ENCODE measurements at places on chromosomes 4 and X.

DNA sequence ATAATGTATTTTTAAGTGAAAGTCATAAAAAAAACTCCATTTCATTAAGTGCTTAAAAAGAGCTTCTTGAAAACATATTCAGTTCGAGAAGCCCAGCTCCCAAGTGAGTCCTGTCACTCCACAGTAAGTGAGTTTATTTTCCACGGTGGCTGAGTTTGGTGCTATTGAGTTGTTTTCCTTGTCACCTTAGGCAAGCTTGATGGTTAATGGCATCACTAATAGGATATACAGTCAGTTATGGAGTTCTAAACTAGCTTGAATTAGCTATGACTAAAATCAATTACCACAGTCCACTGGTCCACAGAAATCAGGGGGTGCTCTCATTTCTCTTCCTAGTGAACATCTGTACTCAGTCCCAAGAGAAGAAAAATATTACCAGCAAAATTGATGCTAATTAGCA, 1526.2 kb upstream of the IGFBP7 start:
- DNase-seq = no peak

DNA sequence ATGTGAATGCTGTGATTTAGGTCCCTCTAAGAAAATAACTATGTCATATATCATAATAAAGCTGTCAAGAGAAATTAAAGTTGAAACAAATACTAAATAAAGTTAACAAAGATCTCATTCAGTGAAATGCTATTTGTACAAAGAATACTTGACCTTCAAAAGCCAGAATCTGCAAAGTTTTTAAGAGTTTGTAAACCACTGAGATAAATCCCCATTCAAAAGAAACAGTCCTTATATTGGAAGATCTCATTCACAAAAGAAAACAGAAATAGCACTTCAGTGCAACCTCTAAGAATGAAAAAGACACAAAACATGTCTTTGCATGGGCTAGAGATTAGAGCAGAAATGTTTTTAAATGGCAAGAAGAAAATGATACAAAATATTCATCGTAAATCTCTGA, 149.1 kb upstream of the USP38 start:
- no peak for DNase-seq

DNA sequence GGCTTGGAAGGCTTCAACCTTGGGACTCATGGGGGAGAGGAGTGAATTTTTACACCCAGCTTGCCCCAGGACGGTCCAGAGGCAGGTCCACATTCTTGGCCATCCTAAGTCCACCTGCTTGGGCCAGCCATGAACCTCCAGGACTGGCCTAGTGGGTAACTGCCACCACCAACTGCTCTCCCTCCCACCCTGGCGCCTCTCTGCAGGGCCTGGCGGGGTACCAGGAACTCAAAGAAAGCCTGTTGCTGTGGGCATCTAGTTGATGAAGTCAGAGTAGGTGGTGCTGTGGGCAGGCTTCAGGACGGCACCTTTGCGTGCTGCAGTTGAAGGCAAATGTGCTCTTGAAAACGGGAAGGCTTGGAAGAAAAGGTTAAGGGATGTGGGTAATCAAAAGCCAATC, 12.0 kb downstream of the BCOR start:
- no peak for DNase-seq

DNA sequence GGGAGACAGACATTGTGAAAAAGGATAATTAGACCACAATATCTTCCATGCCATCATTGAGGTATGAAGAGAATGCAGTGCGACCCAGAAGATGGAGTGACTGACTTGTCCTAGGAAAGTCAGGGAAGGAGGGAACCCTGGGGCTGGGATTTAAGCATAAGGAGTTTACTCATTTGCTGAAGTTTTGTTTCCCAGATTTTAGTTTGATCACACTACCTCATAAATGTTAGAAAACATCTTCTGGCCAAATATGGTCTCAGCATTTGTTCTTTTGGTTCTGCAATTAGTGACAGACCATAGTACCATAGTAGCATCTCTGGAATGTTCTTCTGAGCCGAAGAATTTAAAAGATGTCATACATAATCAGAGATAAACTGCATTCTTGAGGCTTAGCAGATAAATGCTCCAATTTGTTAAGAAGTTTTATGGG, 96.5 kb upstream of the PGRMC2 start:
- DNase-seq = no peak

- DNase-seq = no peak
Measured at GRCh38 chr4:84317513-84317912, 181.6 kb downstream of the NKX6-1 start.

GRCh38 chr4:116005806-116006088, 892.3 kb upstream of the NDST4 start:
- no peak for DNase-seq

GRCh38 chr4:20327808-20328207, 76.1 kb downstream of the SLIT2 start:
- no peak for DNase-seq

DNA sequence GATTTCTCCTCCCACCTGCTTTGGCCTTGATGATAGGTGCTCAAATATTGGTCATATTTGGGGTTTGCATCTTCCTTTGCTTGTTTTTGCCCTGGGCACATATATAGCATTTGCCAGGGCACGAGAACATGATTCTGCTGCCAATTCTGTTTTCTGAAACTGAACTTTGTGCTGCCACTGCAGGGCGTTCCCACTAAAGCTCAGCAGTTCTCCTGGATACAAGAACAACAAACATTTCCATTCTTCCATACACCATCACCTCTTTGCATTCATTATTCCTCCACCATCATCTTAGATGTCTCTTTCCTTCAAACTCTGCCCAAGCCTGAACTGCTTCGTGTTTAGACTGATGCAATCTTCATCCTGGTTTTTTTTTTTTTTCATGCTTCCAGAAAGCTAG, 36.3 kb upstream of the GATB start:
- no peak for DNase-seq

- DNase-seq = peak; percentile 68
Measured at GRCh38 chr4:2942532-2943363, 20.5 kb downstream of the NOP14 start.

- peak; percentile 63 for DNase-seq
Measured at GRCh38 chrX:47218920-47219815, 687 bp downstream of the CDK16 start.

DNA sequence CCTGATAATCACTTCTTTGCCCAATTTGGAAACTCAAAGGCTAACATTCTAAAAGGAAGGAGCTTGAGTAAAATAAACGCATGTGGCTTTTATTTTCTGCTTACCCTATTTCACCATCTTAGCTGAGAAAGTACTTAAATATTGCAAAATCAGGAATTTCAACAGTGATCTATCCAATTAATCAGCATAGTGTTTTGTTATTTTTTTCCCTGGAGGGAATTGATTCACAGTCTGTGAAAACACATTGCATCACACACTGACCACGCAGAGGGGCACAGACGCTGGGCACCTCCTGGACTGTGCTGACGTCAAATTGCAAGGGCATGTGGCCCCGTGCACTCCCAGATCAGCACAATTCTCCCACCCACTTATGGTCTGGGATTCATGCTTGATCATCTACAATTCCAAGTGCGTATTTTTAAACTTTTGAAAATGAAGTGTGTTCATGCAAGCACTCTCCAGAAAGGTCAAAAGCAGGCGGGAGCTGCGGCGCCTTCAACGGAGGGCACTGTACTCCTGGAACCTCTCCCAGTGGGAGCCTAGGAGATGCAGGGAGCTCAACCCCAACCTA, 320.6 kb upstream of the PPARGC1A start:
- no peak for DNase-seq

GRCh38 chr4:152817331-152817730, 37.6 kb downstream of the ARFIP1 start:
- no peak for DNase-seq

GRCh38 chrX:10900585-10901289, 210.4 kb upstream of the HCCS start:
- no peak for DNase-seq

DNA sequence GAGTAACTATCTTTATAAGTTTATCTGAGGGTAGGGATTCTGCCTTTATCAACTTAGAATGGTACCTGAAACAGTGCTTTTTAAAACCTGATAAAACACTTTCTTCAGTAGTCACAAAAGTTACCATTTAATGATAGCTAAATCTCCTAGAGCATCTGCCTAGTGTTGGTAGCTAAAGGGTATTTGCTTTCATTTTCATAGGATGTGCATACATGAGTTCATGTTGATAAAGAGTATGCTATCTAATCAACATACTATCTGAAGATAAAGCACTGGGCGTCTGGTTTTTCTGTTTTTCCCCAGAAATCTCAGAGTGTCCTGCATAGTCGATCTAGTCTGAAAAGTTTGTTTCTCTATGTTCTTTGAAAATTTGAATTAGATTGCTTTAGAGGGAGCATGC, 75.1 kb downstream of the ADGRL3 start:
- DNase-seq = no peak

GRCh38 chrX:2548711-2549423, 48.1 kb upstream of the DHRSX start:
- no peak for DNase-seq

GRCh38 chr4:6658209-6658595, 17.7 kb downstream of the MRFAP1 start:
- DNase-seq = no peak

DNA sequence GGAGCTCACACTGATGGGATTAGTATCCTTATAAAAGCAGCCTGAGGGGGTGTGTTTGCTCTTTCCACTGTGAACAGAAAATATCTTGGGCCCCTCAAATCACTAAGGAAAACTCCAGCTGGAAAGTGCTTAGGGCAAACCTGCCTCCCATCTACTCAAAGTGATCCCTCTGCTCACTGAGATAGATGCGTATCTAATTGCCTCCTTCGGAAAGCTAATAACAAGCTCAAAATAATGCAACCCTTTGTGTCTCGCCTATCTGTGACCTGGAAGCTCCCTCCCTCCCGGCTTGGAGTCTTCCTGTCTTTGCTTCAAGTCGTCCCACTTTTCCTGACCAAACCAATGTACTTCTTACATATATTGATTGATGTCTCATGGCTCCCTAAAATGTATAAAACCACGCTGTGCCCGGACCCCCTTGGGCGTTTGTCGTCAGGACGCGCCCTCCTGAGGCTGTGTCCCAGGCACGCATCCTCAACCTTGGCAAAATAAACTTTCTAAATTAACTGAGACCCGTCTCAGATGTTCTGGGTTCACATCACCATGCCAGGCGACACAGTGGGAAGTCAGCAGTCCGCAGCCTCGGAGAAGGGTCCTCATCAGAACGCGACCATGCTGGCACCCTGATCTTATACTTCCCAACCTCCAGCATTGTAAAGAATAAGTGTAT, 34.1 kb upstream of the SORCS2 start:
- no peak for DNase-seq

DNA sequence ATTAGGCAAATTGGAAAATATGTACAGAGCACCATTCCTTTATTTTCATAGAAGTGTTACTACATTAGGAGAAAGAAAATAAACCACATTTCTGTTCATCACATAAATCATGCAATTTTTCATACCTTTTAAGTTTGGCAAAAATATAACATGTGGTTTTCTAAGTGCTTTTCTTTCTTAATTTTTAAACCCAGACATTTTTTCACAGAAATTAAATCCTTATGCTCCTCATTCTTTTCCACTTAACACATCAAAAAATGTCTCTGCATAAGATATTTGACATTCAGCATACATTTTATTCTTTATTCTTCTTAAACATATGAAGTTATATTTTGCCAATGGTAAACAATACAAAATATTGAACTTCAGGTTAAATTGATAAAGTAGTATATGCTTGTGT, 826.6 kb upstream of the SLIT2 start:
- no peak for DNase-seq

GRCh38 chr4:39096847-39097246, 34.8 kb downstream of the KLHL5 start:
- no peak for DNase-seq

DNA sequence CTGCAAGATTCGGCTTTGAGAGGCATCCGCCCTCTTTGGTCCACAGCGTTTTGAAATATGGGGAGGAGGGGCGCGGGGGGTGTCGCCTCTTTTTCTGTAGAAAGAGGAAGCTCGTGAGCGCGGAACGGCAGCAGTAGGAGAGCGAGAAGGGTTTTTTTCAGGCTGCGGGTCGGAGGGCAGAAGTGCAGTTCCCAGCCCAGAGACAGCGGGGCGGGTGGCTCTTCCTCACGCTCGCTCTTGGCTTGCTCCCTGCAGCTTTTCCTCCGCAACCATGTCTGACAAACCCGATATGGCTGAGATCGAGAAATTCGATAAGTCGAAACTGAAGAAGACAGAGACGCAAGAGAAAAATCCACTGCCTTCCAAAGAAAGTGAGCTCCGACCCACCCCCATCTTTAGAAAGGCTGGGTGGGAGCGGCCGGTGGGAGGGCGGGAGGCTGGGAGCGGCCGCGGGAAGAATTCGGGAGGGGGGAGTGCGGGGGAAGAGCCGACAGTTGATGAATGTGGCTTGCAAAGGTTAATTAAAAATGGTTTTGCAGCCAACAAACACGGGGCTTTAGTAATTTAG, 1.2 kb downstream of the TMSB4X start:
- no peak for DNase-seq

- no peak for DNase-seq
Measured at GRCh38 chr4:81799371-81799770, 327.7 kb upstream of the RASGEF1B start.

All from CD4-positive, alpha-beta T cell treated with Interleukin-17A for 1 hour (primary cell).